H4 (cell line): ENCODE measurements at places on chromosomes 5 and 9. TPM values are rescaled to one million over a fixed set of nuclear protein-coding genes. Genes with fewer than 3 reads are reported as not detected.

- DNase-seq = no peak
Measured at GRCh38 chr5:40233268-40233667, 446.4 kb upstream of the PTGER4 start.

DNA sequence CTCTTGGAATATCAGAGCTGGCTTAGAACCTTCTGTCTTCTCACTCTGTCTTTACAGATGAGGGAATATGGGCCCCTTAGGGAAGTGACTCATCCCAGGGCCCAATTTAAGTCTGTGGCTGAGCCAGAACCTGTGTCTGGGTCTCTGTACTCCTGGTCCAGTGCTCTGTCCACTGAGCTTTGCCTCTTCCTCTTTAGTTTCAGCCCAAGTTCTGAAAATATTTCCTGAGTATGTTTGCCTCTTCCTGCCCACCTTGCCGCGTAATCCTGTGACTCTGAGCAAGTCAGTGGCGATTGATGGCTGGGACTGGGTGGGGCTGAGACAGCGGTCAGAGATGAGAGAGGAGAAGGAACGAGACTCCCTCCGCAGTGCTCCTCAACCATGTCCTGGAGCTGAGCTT, 7.8 kb downstream of the IER5L start:
- no peak for DNase-seq

DNA sequence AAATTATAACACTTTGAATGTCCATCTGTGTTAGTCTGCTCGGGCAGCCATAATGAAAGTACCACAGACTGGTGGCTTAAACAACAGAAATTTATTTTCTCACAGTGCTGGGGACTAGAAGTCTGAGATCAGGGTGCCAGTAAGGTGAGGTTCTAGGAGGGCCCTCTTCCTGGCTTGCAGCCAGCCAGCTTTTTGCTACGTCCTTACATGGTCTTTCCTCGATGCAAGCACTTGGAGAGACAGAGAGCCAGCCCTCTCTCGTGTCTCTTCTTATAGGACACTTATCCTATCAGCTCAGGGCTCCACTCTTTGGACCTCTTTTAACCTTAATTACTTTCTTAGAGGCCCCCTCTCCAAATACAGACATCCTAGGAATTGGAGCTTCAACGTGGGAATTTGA, 351.8 kb downstream of the SPOCK1 start:
- DNase-seq = no peak

- DNase-seq = no peak
Measured at GRCh38 chr5:54480296-54480695, 24.8 kb downstream of the HSPB3 start.

DNA sequence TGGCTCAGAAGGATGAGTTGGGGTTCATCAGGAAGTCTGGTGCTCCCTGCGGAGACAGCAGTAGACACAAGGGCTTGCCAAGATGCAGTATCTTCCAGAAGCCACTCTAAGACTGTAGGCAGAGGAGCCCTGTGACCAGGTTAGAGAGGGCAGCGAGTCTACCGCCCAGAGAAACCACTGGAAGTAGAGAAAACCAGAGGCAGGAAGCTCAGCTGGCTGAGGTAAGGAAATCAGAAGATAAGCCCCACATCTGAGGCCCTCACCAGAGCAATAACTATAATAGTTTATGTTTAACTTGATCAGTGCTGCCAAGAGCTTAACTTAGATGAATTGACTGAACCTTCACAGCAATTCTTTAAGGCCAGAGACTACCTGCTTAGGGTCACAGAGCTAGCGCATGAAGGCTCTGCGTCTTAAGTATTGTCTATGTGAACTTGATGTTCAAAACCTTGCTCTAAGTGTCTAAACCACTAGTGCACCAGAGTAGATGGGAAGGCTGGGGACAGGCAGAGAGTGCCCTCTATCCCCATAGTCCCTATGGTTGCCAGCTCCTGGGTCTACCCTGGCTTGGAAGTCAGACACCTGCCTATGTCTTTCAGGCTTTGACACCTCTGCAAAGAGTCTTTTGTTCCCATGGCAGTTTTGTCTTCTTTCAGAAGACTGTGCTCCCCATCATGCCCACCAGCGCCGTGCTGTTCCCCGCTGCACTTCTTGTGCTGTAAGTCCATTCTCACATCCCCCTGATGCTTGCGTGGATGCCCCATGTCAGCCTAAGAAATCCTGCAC, 228.2 kb upstream of the KLF4 start:
- no peak for DNase-seq

- no peak for DNase-seq
Measured at GRCh38 chr5:32686799-32687498, 24.2 kb upstream of the NPR3 start.

GRCh38 chr5:135718151-135718550, 116.3 kb upstream of the SLC25A48 start:
- peak; percentile 85 for DNase-seq

- no peak for DNase-seq
Measured at GRCh38 chr5:52712354-52712753, 75.4 kb upstream of the ITGA1 start.

DNA sequence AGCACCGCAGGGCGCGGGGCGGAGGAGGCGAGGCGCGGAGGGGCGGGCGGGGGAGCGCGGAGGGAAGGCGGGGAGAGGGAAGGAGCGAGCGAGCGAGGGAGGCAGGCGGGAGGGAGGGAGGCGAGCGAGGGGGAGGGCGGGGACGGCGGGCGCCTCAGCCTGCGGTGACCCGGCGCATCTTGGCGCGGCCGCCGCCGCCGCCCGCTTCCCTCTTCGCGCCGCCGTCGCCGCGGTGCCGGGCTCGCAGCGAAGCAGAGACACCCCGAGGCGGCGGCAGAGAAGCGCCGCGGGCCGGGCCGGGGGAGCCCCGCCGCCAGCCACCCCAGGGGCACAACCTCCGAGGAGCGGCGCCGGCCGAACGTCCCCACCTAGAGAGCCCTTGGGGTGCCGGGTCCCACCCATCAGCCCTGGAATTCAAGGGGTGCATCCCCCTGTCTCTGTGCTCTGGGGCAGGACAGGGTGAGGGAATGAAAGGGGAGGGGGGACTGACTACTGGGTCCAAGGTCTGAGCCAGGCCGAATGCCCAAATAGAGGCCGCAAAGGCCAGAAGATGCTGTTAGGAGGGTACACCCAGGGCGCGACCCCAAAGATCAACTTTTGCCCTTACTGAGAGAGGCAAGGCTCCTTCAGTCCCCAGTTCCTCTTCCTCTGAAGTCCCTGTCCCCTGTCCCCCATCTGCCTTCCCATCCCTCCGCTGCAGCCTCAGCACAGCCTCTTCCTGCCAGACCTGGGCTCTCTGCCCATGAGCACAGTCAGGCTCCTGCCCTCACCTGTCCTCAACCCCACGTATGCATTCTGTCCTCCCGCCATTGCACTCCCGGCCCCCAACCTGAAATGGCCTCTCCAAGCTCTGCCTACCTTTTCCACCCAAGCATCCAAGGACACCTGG, at the start of gene ADAMTS2:
TSS of gene ADAMTS2 (minus strand) at position 29 of the 889 bp plus-strand sequence. CDS start 133 bp downstream, outside the sequence.
- no peak for DNase-seq

- DNase-seq = no peak
Measured at GRCh38 chr9:117656002-117656401, 48.2 kb upstream of the TLR4 start.

DNA sequence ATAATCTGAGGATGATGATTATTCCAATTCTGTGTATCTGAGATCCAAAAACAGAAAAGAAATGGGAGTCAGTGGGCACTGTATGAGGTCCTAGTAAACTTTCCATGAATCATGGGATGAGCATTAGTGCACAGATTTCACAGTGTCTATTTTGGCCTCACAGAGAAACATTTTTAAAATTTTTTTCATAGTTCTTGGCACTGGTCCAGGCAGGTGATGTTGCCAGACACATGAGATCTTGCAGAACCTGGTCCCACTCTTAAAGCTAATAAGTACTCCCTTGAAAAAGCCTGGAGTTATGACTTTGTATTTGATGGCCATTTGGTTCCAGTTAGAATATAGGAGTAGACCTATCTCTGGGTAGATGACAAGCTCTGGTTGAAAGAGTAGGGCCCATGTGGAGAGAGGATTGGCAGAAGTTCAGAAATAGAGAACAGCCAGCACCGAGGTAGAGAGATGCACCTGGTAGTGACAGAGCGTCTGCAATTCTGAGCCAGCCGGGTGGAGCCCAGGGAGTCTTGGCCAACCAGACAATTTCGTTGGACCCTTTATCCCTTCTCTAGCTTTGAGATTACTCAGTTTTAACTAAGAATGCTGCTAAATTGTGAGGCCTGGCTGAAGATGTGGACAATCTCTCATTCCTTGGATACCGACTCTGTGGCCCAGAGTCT, 6.3 kb upstream of the TNFSF15 start:
- no peak for DNase-seq

Gene QRFP
- not detected in 2 replicates for total RNA-seq

Gene IFNB1
- total RNA-seq = not detected in 2 replicates

Gene SPATA31E1
- total RNA-seq = not detected in 2 replicates

Gene SOX30
- not detected in 2 replicates for total RNA-seq
